ENCODE measurements at places on chromosomes 7 and 10. TPM values are rescaled to one million over a fixed set of nuclear protein-coding genes. Genes with fewer than 3 reads are reported as not detected.
A peak's percentile ranks its signal among the peaks of the same experiment; 100 is the strongest.

Gene RGR
- total RNA-seq, result 3.3 TPM

Gene ZNF804B
- not detected for total RNA-seq

- DNase-seq, result no peak
These were observed 182.8 kb upstream of the KAT6B start for GRCh38 chr10:74643596-74643975.

- DNase-seq, result no peak
These were observed 150.3 kb downstream of the PLXNA4 start for GRCh38 chr7:132425942-132426341.

GRCh38 chr7:42460933-42461332, 223.9 kb upstream of the GLI3 start:
- DNase-seq, result no peak

- no peak for DNase-seq
These were observed 8.7 kb upstream of the BAMBI start for GRCh38 chr10:28668363-28669226.

Gene AKR1C1
- total RNA-seq, result 107 TPM

- no peak for DNase-seq
These were observed 118.1 kb downstream of the SEMA3D start for GRCh38 chr7:85068799-85069198.

DNA sequence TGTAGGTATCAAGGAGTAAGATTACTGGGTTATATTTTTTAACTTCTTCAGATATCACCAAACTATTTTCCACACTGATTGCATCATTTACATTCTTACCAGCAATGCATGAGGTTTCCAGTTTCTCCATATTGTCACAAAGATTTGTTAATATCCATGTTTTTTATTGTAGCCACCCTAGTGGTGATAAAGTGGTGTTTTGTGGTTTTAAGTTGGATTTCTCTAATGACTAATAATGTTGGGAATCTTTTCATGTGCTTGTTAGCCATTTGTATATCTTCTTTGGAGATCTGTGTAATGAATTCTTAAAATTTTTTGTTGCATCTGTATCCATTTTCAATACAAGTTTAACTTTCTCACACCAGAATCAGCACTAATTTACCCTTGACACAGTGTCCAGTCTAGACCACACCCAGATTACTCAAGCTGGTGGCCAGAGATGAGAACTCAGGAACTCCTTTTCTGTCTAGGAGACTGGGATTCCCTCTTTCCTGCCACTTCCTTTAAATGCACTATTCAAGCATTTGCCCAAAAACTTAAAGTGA, 67.0 kb upstream of the PLXDC2 start:
- DNase-seq, result no peak

- no peak for DNase-seq
These were observed 19.1 kb downstream of the ZMYND11 start for GRCh38 chr10:154348-154747.

Gene CTAGE15
- total RNA-seq, result 0.79 TPM

Gene OR2A7
- total RNA-seq, result 3.1 TPM

Gene WASHC2C
- total RNA-seq, result 46.8 TPM

Gene SPOCK2
- 24.6 TPM for total RNA-seq

DNA sequence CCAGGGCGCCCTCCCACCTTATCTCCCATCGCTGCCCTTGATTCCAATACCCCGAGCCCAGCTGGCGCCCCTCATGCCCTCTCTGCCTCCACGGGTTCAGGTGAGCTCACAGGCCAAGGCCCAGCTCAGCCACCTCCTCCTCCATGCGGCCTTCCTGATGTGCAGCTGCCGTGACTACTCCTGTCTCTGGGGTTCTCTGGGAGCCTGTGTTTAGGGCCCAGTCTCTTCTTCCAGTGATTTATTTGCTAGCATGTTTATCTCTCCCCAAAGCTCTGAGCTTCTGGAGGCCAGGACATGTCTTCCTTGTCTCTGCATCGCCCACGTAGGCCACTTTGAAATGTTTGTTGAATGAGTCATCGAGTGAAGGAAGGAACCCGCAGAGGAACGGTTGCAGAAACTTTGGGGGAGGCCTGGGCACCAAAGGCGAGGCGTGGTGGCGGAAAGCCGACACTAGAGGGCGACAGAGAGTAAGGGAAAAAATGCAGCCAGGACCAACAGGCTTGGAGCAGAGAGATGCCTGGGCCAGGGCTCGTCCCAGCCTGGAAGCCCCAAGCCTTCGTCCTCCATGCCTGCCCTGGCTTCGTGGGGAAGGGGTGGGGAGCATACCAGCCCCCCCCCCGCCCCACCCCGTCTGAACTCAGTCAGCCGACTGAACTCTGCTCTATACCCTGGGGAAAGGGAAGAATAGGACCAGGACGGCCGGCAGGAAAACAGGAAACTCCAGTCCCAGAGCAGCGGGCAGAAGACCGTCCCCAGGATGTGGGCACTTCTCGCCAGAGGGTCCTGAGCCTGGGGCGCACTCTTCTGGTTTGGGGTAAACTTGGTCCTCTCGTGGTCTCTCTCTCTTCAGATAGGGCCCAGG, 10.9 kb upstream of the HSPB1 start:
- peak; percentile 93 for DNase-seq

Gene GIMAP2
- total RNA-seq, result 10.4 TPM

DNA sequence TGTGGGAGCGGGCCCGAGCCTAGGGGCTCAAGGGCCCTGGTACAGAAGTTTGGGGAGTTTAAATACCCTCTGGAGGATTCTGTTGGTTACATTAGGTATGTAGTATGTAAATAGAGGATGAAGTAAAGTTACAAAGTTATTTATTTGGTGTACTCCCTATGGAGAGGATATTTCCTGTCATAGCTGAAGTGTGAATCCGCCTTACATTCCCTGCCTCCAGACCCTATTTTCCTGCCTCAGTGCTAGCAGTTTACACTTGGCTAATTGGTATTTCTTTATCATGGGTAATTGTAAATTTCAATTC, 60.6 kb upstream of the KLF14 start:
- DNase-seq, result no peak

DNA sequence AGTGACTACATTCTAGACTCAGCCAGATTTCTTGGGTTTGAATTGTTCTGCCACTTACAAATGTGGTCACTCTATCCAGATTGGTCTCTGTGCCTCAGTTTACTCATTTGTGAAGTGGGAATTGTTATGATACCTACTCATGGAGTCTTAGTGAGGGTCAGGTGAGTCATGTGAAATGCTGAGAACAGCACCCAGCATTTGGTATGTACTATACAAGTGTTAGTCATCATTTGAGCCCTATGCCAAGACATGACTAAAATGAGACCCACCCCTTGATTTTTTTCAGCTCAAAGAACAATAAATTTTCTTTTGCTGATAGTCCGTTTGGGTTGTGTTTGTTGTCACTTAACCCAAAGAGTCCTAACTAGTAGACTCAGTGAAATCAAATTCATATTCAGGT, 92.8 kb downstream of the CHN2 start:
- DNase-seq, result no peak

Gene FRMD4A
- total RNA-seq, result 80.6 TPM

DNA sequence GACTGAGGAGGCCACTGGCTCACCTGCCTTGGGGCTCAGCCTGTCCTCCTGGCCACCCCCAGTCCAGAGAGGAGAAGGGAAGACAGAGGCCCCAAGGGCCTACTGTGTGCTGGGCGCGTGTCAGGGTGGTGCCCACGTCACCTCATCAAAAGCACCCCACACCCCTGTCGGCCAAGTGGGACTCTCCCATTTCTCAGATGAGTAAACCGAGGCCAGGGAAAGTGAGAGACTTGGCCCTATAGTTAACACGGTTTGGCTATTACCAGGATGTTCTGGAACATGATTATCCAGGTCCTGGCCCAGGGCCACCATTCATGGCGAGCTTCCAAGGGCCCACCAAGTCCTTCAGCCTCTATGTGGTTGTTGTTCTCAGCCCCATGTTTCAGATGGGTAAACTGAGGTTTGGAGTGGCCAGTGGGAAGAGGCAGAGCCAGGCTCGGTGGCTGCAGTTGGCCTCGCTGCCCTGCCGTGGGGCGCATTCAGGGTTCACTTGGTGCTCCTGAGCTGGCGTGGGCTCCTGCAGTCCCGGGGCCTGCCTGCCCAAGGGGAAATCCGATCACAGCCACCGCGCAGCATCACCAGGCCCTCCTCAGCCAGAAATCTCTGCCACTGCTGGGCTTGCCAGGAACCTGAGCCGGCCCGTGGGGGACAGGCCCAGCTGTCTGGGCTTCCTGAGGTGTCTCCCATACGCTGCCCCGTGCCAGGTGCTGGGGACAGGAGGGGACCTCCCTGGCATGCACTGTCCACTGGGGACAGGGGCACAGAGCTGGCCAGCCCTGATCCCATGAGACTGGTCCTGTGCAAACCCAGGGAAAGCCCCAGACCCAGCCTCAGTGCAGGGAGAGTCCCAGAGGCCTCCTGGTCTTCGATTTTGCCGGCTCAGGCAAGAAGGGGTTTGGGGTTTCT, 117.7 kb upstream of the TNRC18 start:
- DNase-seq, result no peak

Gene KIAA1217
- 12.7 TPM for total RNA-seq

Gene PDE1C
- 5.1 TPM for total RNA-seq

Gene C10orf105
- total RNA-seq, result 0.24 TPM

- DNase-seq, result peak; percentile 39
These were observed 35.4 kb downstream of the MALSU1 start for GRCh38 chr7:23334482-23335056.

DNA sequence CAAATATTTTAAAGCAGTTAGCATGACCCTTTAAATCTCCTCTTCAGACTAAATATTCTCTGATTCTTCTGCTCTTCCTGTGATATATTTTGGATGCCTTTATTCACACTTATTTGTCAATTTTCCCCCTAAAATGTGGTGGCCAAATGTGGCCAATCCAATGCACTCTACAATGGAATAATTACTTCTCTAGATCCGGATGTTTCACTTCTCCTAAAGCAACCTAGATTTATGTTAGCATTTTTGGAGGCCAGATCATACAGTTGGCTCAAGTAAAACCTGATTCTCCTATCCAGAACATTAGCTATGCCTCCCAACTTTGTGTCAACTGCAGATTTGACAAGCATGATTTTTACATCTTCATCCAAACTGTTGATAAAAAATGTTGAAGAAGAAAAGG, 153.7 kb downstream of the CREB5 start:
- DNase-seq, result no peak

GRCh38 chr7:42081671-42082070, 155.3 kb downstream of the GLI3 start:
- no peak for DNase-seq

DNA sequence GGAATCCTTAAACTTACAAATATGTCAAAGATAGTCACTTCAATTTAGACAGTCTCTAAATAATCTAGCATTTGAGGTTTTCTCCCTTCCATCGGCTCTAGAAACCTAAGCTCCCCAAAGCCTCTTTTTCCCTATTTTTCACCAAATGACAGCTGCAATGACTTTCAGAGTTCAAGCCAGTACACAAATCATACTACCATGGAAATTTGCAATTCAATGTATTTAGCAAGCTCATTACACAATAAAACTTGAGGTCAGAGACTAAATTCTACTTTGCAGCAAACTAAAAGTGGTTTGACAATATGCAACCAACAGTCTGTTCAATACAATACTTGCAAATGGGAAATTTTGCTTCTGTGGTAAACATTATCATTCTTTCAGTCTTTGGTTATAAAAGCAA, 80.3 kb downstream of the SKIDA1 start:
- DNase-seq, result no peak

DNA sequence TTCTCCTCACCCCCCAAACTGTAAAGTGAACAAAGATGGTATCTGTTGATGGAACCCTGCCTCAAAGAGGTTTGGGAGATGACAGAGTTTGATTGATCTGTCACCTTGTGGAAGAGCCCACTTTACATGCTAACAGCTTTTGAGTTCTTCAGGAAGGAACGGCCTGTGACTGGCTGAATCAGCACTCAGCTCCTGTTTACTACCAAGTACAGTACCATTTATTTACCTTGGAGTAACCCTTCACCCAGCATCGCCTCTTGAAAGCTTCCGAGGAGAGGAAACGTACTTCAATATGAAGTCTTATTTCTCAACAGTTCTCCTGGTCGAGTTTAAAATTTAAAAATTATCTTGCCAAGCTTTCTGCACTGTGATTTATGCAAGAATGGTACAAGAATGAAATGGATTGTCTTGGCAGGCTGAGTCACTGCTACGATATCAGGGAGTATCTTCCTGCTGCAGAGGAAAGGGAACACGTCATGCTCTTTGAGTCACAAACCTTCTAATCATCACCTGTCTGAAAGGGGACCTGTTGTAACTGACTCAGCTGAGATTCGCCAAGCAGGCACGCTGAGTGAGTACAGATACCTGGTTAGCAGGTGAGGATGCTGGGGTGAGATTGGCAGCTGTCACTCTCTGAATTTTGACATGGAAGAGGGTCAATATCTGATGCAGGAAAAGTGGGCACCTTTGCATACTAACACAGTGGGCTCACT, 30.1 kb downstream of the KLF6 start:
- no peak for DNase-seq

Gene TDRD1
- total RNA-seq, result 0.24 TPM

- no peak for DNase-seq
These were observed 84.4 kb downstream of the C10orf90 start for GRCh38 chr10:126586128-126586527.

Gene VPS37D
- not detected for total RNA-seq

GRCh38 chr7:28483112-28483511, 70.8 kb downstream of the CREB5 start:
- DNase-seq, result no peak

Gene PNLIPRP2
- total RNA-seq, result not detected

DNA sequence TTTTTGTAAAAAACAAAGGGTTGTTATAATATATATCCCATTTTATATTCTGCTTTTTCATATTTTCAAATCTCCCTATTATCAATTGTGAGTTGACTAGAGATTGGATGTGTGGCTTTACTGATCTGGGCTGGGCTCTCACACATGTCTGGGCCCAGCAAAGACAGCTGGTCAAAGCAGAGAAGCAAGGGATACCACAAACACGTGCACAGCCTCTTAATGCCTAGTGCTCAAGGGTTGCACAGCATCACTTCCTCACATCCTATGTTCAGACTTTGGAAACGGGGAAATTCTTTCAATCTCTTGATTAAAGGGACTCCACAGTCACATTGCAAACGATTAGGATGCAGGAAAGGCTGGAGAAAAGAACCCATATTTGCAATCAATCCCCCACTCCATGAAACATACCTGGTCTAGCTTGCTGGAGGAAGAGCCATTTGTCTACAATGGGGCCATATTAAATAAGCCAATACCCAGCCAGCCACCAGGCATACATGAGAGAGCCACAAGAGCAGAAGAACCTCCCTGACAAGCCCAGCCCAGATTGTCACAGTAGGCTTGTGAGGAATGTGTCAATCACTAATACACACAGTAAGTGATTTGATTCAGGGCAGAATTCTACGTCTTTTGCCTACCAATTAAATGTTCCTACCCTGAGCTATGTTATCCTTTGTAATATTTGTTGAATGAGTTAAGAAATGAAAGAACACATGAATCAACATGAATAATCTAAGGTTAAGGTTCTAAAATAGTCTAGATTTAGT, 431.2 kb downstream of the TNS3 start:
- no peak for DNase-seq

Gene NDUFB8
- total RNA-seq, result 144 TPM

- DNase-seq, result no peak
These were observed 1.7 kb upstream of the CALML3 start for GRCh38 chr10:5522913-5523560.

- DNase-seq, result no peak
These were observed 462.4 kb downstream of the DNAJB6 start for GRCh38 chr7:157799076-157799685.

- no peak for DNase-seq
These were observed 307.0 kb downstream of the PTPRN2 start for GRCh38 chr7:158280448-158281144.

- no peak for DNase-seq
These were observed 18.5 kb downstream of the PIK3CG start for GRCh38 chr7:106883456-106884026.

GRCh38 chr10:106083572-106083971, 1080.9 kb downstream of the SORCS1 start:
- DNase-seq, result no peak

GRCh38 chr7:104873401-104873800, 140.6 kb upstream of the KMT2E start:
- DNase-seq, result no peak

Gene MRC1
- total RNA-seq, result 138 TPM

Measured in omental fat pad (tissue), 4 donors.